ENCODE measurements at places on chromosomes 7 and 10.

- no peak for DNase-seq
These were observed 252.4 kb downstream of the DIP2C start for GRCh38 chr10:436911-437665.

DNA sequence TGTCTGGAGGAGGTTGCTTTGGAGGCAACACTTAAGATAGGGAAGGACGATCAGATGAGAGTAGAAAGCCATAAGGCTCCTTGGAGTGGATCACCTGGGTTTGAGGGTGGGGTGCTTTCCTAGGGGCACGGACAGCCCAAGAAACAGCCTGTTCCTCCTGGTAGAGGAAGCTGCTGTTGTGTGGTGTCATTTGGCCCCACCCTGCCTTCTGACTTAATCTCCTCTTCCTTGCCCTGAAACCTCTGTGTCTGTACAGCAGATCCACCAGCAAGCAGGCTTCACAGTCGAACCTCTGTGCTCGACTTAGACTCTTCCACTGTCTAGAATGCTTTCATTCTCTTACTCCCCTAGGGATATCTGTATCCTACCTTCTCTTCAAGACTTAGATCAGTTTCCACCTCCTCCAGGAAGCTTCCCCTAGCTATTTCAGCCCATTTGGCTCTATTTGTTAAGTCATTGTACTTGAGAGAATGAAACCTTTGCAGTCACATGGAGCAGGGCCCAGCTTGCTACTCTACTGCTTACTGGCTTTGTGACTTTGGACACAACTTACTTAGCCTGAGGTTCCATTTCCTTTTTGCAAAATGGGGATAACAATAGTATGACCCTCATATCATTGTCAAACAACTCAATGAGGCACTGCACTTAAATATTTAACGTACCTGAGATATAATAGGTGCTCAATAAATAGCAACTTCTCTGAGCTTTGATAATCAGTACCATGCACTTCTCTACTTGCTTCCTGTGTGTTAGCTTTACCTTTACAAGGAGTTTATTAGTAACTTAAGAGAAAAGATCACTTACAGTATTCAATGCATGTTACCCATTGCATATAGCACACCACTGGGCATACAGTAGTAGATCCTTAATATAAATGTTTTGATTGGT lies 5.0 kb downstream of the MXI1 start:
- DNase-seq: peak; percentile 23

DNA sequence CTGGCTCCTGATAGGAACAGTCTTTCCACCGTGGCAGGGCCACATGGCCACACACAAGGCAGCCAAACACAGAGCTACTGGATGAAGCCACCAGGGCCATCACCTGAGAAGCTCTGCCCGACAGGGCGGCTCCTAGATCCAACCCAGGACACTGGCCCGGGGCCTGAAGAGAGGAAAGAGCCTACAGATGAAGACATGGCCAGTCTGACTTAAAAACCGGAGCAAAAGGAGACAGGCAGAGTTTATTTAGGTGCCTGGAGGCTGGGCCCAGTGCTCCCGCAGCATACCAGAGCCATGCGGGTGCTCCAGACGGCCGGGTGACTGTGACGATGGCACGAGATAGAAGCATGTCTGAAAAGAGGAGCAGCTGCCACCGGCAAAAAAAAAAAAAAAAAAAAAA lies 3.9 kb downstream of the TECPR1 start:
- no peak for DNase-seq

GRCh38 chr10:31927884-31928548 lies 615 bp downstream of the ARHGAP12 start:
- DNase-seq: peak; percentile 37

- DNase-seq: no peak
These were observed at the start of gene DPYSL4 for GRCh38 chr10:132186488-132187429. TSS of gene DPYSL4 (plus strand) at chr10:132186948. CDS start at chr10:132187064, 116 bp downstream.

DNA sequence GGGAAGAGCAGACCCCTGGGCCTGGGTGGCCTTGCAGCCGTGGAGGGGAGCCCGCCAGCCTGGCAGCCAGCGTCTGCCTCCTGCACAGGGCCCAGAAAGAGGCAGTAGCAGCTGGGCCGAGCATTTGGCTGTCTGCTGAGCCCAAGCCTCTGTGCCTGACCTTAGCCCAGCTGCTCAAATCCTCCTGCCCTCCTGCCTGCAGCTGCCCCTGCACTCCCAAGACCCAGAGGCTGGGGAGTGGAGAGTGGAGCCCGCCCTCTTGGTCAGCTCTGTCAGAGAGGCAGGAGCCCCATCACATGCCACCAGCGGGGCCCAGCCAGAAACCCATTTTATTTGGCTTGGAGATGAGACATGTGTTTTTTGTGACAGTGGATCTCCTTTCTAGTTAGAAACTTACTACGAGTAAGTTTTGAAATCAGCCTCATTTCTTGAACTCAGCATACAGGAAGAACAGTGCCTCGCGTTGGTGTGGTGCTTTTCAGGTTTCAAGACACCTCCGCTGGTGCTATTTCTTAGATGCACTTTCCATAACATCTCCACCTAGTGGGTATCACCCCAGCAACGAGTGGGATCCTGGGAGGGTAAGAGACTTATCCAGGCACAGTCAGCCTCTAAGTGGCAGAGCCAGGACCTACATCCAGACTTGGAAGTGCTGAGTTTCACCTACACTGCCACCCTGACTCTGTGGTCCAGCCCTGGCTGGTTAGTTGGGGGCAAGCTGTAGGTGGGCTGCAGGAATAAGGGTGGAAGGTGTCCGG lies 477.1 kb downstream of the RPS24 start:
- peak; percentile 20 for DNase-seq

DNA sequence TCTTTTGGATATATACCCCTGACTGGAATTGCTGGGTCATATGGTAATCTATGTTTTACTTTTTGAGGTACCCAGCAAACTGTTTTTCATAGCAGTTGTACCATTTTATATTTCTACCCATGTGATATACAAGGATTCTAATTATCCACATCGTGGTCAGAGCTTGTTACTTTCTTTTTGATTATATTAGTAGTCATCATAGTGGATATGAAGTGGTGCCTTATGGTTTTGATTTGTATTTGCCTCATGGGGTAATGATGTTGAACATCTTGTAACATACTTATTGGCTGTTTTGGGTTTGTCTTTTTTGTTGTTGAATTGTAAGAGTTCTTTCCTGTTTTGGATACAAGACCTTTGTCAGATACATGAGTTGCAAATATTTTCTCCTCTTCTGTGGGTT lies 51.7 kb downstream of the MAPK8 start:
- no peak for DNase-seq

DNA sequence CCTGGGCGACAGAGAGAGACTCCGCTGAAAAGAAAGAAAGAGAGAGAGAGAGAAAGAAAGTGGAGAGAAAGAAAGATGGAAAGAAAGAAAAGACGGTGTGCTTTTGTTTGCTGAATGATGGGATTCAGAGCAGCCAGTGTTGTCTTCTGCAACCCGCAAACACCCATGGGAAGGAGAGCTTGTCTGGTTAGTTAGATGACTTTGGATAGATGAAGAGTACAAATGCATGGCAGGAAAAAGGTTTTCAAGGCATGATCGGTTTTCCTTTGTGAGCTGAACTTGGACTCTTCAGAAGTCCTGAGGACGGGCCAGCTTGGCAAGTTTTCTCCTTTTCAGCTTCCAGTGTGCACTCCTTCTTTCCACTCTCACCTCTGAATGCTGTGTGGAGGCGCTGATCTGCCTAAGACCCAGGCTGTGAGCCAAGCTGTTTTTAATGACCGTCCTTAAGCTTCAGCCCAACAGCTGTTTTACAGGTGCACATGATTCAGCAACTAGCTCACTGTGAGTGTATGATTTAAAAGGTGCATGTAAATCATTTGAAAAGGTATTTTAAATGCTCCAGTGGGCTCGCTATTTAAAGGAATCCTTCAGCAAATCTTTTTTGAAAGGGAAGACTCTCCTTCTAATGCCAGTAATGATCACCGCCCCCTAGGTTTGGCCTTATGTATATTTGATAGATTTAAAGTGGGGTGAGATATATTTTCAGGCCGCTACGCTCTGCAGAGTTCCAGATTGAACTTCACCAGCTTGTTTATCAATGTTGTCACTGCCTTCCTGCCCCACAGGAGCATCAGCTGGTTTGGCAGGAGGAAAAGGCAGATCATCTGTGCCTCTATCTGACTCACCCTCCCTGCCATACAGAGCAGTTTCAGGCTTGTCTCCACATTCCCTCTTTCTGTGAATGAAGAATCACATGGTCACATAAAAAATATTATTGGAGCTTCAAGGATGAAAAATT lies 115.0 kb downstream of the PLXDC2 start:
- DNase-seq: no peak

DNA sequence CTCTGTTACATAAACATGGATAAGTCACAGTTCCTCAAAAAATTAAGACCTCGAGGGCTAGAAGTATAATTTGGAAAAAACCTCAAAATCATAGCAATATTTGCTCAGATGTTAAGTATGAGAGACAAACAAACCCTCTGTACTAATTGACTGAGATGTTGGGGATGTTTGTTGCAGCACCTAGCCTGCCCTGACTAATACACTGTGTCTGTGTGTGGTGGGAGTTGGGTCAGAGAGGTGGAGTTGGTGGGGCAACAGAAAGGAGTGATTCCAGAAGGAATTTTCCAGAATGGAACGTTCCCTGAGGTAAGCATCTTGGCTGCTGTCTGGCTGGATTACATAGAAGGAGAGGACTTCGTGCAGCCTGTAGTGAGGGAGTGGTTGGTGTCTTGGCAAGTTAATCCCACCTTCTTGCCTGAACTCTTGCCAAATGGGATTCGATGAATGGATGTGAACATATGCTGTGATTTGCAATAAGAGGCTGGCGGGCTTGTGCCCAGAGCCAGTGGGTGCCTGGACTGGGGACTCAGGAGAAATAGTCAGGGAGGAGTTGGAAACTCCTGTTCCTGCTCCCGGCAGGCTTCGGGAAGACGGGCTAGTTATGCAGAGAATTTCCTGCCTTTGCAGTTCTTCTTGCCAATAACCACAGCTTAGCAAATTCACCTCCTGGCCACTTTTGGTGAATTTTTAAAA lies 9.3 kb upstream of the FAM180A start:
- DNase-seq: peak; percentile 24

DNA sequence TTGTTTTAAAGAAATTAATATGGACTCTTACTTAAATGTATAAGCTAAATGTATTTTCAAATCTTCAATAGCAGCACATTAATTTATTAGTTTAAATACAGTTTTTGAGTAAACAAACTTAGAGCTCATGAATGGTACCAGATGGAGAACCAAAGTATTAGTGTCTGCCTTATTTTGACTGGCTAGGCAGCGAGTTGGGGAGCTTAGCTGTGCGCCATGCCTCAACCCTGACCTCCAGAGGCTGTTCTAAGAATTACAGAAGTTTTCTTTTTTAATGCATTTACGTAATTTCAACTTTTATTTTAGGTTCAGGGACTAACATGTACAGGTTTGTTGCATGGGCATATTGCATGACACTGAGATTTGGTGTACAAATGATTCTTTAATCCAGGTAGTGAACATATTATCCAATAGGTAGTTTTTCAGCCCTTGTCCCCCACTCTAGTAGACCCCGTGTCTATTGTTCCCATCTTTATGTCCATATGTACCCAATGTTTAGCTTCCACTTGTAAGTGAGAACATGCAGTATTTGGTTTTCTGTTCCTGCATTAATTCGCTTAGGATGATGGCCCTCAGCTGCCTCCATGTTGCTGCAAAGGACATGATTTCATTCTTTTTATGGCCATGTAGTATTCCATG lies 166.8 kb downstream of the IQUB start:
- DNase-seq: no peak

GRCh38 chr7:139774376-139774775 lies 3.4 kb downstream of the HIPK2 start:
- DNase-seq: no peak

GRCh38 chr7:80542398-80542797 lies 30.5 kb upstream of the GNAT3 start:
- no peak for DNase-seq

DNA sequence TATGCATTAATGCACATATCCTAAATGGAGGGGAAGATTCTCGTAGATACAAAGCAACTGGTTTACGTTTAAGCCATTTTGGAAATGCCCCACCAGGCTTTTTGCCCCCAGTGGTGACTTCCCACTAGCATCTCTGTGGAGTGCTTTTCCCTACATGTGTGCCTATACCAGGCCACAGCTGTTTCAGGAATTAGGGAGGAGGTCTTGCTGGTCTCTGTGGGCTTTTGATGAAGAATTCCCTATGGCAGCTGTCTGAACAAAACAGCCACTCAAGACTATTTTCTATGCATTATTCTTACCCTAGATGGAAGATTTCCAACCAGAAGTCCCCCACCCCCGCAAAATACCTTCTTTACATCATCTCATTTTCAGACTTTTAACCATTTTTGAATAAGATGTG lies 52.0 kb upstream of the NMT2 start:
- no peak for DNase-seq

GRCh38 chr10:100485366-100485765 lies 22.6 kb downstream of the WNT8B start:
- no peak for DNase-seq

GRCh38 chr10:11975795-11976194 lies 66.8 kb downstream of the UPF2 start:
- DNase-seq: no peak

GRCh38 chr7:101133621-101134398 lies 6.9 kb downstream of the SERPINE1 start:
- DNase-seq: no peak

DNA sequence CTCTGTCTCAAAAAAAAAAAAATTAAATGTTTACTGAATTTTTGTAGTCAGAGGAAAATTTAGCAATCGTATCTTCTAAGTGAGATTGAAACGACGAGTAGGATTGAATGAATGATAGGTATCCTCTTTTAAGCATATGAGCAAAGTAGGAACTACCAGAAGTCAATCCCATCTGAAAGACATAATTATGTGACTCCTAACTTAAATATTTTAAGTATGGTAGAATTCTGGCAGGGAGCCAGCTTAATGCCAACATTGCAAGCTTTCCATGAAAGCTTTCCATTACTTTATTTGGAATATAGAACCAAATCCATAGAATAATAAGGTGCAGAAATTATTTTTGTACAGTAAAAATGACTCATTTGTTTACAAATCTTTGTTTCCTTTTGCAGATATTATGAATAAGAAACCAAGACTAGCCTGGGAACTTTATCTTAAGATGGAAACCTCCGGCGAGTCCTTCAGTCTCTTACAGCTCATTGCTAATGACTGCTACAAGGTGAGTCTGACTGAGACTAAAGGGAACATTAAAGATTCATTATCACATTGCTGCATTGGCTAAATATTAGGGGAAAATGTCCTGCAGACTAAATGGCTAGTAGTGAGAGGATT lies 50.2 kb upstream of the UBN2 start:
- DNase-seq: no peak

- no peak for DNase-seq
These were observed 117.0 kb upstream of the ARID5B start for GRCh38 chr10:61784354-61785133.

DNA sequence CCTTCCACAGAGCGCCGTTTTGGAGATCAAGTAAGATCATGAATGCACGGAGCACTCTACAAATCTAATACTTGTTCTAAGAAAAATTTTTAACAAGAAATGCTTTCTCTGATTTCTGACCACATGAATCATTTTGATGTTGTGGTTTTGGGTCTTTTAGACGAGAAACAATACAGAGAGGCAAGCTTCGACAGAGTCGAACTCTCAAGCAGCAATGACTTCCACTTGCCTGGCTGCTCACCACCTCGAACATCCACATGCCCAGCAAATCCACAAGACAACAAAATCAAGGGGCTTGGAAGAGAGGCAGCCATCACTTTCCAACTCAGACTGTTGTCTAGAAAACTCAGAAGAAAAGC lies 69.4 kb upstream of the GSDME start:
- DNase-seq: no peak

Data from head of caudate nucleus (tissue), 42 donors.